Right kidney (tissue), 9 donors: ENCODE measurements at places on chromosomes 16 and 17.
A peak's percentile ranks its signal among the peaks of the same experiment; 100 is the strongest.

DNA sequence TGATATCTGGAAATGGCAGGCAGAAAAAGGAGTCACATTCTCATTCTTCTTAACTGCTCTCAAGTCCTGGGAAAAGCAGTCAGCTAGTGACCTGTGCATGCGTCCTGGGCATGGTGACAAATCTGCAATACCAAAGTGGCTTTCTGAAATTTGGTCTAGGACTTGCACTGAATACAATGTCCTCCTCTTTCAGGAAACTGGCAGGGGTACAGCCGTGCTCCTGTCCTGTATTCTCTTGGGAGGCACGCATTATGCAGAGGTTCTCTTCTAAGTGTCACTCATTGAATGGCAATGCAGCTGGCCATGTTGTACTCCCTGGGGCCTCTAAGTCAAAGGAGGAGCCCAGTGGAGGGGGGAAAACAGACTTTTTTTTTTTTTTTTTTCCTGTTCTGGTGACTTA lies 10.6 kb downstream of the PHF12 start:
- DNase-seq = no peak

DNA sequence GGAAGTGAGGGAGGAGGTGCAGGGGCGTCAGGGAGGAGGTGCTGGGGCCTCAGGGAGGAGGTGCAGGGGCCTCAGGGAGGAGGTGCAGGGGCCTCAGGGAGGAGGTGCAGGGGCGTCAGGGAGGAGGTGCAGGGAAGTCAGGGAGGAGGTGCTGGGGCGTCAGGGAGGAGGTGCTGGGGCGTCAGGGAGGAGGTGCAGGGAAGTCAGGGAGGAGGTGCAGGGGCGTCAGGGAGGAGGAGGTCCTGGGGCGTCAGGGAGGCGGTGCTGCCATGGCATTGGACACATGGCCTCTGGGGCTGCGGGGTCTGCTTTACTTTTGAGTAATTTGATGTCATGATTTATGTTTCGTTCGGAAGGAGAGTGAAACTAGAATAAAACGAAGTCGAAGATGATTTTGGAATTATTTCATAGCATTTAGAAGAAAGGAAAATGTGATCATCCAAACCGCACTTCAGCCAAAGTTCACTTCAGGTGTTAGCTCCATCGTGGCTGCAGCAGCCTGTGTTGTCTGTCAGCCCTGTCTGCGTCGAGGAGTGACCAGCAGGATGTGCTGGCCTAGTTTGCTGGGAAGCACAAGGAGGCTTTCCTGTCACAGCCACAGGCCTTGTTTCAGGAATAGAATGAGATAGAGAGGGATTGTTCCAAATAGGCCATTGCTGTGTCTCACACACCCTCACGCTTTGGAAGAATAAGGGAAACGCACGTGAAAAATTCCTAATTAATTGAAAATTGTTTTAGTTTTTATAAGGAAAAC lies 42.8 kb downstream of the RAB11FIP3 start:
- DNase-seq = no peak

- DNase-seq = peak; percentile 76
Measured at GRCh38 chr17:1490643-1491442, 1.6 kb downstream of the MYO1C start.

- no peak for DNase-seq
Measured at GRCh38 chr17:67993998-67994361, 2.3 kb downstream of the C17orf58 start.

DNA sequence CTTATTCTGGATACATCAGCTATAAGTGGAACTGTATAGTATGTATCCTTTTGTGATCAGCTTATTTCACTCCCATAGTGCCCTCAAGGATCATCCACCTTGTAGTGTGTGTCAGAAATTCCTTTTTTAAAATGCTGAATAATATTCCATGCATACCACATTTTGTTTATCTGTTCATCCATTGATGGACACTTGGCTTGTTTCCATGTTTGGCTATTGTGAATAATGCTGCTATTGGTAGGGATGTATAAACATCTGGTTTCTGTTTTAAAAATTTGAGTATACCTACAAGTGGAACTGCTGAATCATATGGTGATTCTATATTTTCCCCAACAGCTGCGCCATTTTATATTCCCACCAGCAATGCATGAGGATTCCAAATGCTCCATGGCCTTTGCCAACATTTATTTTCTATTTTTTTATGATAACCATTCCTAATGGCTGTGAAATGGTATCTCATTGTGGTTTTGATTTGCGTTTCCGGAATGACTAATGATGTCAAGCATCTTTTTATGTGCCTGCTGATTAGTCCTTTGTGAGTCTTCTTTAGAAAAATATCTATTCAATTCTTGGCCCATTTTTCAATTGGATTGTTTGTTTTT lies 11.6 kb downstream of the RCVRN start:
- DNase-seq = no peak

DNA sequence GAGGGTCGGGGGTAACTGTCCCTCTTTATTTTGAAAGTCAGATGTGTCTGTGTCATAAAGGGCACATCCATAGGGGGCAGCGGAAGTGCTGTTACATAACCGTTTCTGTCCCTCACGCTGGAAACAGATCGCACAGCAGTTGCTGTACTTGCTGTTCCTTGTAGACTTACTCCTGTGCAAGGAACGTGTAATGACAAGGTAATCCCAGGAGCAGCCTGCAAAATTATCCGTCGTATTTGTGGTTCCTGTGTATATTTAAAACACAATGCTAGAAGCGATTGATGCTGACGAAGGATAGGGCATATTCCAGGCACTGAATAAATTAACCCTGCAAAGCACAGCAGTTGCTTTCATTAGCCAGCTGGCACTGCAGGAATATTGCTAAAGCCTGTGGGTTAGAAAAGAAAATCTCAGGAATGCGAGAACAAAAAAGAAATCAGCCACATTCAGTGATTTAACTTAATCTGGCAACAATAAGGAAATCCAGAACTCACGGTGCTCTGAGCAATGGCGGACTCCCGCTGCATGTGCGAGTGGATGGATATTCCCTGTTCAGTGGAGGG lies 76.2 kb downstream of the SPECC1 start:
- no peak for DNase-seq

DNA sequence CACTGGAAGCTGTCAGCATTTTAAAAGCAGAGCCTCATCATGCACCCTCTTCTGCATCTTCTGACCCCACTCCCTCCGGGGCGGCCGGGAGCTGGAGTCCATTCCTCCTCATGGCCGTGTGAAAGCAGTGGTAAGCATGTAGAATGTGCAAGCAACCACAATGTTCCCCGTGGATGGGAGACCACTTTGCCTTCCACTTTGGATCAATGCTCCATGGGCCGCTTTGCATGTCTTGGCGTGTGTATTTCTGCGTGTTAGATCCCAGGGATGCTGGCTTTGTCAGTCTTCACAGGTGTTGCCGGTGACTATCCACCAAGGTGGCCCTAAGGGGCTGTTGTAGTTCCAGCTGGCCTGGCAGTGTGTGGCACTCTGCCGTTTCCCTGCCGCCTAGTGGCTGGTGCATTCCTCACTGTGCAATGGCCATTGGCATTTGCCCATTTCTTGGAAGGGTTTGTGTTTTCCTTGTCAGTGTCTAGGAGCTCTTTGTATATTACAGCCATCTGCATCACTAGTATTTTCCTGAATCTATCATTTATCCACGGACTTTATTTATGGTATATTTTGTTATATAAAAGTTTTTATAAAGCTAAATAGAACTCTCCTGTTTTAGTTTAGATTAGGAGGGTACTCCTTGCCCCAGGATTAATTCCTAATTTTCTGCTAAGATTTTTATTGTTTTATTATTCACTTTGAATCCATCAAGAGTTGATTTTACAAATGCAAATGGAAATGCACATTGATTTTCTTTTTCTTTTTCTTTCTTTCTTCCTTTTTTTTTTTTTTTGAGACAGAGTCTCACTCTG lies 5.8 kb upstream of the ALDH3A1 start:
- DNase-seq = no peak

DNA sequence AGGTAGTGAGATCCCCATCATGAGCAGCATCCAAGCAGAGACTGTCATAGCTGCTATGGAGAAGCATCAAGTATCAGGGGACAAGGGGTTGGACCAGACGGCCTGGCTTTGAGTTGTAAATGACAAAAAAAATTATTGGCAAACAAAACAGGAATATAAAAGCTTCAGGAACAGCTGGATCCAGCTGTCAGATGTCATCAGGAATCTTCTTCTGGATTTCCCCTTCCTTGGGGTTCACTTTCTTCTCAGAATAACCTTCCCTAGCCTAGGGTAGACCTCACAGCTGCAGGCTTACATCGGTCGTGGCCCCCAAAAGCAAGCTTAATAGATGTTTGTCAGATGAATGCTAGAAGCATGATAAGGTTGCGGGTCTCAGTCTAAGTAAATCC lies 17.2 kb upstream of the RAI1 start:
- no peak for DNase-seq

DNA sequence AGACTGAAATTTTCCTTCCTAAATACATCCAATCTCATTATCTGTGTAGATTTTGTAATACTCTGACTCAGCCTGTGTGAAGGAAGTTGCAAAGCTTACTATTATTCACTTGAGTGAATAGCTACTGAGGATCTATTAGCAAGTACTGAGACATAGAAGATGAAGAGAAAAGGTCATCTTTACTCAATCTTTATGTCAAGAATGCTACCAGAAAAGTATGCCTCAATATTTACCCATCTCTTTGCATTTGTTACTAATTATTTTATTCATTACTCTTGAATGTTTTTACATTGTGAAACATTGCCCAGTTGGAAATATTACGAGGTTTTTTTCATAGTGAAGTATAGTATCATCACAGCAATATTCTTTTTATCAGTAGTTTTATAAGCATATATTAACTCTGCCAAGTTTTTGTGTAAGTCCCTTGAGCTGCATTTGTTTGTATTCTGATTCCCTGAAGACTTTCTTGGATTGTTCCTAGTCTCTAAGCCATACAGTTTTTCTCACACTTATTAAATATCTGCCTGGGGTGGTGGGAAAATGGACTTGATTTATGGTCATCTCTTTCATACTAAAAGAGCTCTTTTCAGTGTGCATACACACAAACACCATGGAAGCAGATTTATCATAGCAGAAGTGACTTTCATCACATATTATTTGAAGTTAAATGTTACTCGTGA lies 110.4 kb downstream of the MRTFB start:
- DNase-seq = no peak

GRCh38 chr16:79211586-79211985 lies 389.0 kb downstream of the MAF start:
- DNase-seq = no peak

GRCh38 chr17:7294614-7295153 lies at the start of gene YBX2:
Gene YBX2, minus strand, starts transcription at chr17:7294639. Its CDS starts 139 bp downstream, at chr17:7294500.
- peak; percentile 66 for DNase-seq

DNA sequence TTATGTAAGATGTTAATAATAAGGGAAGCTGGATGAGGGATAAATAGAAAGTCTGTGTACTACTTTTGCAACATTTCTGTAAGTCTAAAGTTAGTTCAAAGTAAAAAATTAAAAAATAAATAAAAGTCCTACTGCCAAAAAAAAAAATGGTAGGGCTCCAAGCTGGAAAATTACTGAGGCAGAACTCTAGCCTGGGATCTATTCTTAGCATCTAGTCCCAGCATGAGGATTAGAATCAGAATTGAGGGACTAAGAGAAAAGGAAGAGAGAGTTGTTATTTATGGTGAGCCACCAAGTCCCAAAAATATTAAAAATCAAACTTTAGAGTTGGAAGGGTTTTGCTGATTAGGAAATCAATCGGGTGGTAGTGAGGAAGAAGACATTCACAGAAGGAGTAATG lies 110.3 kb downstream of the CYB561 start:
- DNase-seq = no peak
